Stimulated activated CD4-positive, alpha-beta T cell treated with anti-CD3 and anti-CD28 coated beads, Interleukin-4, amount 100 ng/mL, for 1 hour (primary cell): ENCODE measurements at places on chromosomes 7 and 10.

DNA sequence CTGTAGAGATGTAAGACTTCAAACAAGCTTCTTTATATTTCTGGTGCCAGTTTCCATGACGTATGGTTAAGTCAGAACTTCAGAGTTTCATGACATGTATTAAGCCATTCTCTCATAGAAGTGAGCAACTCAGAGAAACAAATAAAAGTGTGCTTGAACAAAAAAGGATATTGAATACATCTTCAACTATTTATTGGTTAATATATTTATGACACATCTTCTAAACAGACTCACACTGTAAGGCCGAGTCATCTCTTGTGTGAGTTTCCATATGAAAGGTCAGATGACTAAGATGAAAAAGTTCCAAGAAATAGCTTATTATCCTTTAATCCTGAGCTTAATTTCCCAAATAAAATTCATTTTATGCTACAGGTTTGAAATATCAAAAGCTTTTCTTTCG, 105.5 kb upstream of the CSTF2T start:
- DNase-seq = no peak

DNA sequence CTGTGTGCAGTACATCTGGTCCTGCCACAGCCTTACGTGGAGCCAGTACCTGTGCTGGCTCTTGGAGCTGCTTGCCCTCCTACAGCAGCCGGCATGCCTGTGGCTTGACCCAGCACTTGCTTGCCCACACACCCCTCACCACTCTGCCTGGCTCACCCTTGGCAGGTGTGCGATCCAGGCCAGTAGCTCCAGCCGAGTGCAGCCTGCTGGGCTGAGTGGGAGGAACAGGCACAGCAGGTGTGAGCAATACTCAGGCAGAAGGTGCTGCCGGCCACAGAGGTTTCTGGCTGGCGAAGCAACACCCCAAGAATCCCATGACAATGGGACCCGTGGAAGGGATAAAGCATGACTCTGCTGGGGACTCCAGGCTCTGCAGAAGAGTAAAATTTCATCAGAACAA, 173.5 kb upstream of the ADCY1 start:
- DNase-seq = no peak

GRCh38 chr10:11407939-11408338, 203.5 kb downstream of the USP6NL start:
- no peak for DNase-seq

DNA sequence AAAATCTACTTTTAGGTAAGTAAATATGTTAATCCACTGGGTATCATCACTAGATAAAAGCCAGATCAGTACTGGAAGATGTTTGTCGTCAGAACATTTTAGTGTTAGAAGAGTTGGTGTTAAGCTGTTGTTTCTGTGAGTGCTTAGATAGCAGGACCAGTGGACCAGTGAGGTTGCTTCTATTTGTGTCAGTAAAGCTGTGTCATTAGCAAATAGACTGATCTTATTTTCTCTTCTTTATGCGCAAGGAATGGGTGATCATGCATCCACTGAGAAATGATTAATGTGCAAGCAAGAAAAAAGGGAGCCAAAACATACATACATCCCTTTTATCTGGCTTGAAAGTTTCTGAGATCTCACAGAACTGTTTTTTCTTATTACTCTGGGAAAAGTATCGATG, 42.6 kb downstream of the EXOC4 start:
- DNase-seq = no peak
